ENCODE measurements at places on chromosomes 5 and 9.

DNA sequence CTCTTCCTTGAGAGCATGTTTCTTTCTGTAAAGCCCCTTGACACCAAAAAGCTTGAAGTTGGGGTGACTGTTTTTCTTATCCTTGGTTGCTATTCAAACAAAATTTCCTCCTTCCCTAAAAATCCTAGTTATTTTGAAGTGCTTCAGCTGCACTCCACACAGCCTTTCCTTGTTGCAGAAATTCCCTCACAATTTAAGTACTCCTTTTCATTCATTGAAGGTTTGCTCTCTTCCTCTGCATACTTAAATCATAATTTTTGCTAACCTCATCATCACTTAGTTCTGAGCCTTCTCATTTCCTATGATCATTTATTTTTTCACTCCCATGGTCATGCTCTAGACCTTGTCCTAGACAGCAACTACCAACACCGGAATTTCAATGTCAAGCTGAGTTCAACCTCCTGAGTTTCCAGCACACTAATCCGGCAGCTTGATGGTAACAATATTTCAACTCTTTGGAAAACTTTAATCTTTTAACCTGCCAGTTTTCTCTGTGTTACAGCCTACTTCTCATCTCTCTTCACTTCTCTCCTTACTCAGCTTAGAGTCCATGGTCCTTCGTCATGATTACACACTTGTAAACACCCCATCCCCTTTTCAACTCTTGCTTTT lies 78.7 kb upstream of the ACTBL2 start:
- DNase-seq, result no peak

DNA sequence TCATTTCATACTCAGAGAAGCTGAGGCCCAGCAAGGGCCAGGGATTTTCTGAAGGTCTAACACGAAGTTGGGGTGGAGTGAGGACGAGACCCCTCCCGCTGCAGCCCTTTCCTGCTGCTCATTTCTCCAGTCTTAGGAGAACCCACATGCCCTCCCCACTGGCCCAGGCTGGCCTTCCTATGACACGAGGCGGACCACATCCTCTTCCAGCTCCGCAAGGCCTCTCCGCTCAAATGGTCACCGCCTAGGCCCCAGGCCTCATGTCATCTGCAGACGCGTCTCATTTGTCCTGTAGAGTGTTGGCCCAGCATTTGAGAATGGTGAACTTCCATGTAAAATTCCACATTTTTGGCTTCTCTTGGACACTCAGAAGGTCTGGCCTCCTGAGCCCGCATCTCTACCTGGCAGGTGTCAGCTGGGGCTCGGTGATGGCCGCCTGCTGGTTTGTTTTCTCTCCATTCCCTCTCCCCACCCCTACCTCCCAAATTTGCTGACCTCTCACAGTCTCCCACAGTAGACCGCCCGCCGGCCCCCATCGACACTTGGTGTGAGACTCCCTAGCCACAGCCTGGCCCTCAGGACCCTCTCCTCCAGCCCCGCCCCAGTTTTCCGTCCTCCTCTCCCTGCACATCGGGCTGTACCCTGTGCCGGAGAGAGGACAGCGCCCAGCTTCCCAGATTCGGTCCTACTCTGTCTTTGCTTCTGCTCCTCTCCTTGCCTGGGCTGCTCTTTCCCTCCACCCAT lies 51.7 kb downstream of the ERGIC1 start:
- no peak for DNase-seq

DNA sequence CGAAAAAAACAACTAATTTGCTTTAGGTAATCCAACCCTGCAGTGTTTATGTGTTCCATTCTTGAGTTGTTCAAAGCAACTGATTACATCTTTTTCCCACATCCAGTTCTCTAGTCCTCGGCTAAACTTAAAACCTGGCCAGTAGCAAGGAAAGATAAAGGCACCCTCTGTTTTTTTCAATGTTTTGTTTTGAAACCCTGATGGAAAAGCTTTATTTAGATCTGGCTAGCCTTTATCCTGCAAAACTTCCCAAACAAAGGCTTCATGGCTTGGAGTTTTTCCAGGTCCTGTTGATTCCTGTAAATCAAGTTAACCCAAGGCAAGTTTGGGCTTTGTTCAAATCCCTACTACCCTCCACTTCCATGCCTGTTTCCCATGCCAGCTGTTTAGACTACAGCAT lies 105.1 kb downstream of the CEMIP2 start:
- DNase-seq, result no peak

DNA sequence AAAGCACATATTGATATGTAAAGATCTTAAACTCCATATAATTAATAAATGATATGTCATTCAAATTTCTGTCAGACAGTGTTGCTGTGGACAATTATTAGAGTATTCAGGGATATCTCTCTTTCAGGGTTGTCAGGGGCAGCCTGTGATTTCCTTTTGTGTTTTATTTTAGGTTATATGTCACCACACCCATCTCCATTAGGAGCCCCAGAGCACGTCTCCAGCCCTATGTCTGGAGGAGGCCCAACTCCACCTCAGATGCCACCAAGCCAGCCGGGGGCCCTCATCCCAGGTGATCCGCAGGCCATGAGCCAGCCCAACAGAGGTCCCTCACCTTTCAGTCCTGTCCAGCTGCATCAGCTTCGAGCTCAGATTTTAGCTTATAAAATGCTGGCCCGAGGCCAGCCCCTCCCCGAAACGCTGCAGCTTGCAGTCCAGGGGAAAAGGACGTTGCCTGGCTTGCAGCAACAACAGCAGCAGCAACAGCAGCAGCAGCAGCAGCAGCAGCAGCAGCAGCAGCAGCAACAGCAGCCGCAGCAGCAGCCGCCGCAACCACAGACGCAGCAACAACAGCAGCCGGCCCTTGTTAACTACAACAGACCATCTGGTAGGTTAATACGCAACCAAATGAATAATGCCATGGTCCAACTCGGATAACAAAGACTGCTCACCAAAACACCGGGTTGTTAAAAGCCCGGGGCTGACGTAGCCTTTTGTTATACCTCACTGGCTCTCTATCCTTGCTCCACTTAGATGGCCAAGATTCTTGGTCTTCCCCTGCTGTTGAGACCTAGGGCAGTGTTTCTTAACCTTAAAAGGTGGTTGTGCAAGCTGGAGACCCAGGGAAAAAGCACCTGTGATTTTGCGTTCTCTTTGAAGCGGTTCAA lies 24.4 kb downstream of the SMARCA2 start:
- no peak for DNase-seq

DNA sequence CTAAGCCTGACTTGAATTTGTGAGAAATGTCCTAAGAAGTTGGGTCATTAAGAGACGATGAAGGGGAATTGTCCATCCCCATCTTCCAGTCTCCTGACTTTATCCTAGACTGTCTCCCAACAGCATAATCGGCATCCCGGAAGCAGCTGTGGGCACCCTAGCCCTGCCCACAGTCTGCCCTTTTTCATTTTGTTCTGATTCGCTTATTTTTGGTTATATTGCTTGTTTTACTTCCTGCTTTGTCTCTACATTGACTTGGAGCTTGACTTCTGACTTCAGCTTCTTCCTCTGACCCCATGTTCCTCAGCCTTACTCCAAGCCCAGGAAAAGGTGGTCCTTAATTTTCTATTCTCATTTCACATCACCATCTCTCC lies 41.8 kb downstream of the UGCG start:
- no peak for DNase-seq

DNA sequence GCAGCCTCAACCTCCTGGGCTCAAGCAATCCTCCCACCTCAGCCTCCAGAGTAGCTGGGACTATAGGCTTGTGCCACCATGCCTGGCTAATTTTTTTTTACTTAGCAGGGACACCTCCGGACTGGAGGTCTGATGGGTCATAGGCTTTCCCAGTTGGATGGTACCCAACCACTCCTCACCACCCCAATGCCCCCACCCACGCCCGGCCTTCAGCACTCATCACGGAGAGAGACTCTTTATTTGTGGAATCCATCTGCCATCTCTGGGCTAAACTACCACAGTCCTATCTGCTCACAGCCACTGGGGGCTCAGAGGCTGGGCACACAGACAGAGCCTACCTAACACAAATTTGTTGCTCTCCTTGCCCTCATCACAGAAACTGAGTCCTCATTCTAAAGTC lies 58.3 kb upstream of the STXBP1 start:
- no peak for DNase-seq

- no peak for DNase-seq
Observed at GRCh38 chr9:4923580-4924544, 61.2 kb upstream of the JAK2 start.

DNA sequence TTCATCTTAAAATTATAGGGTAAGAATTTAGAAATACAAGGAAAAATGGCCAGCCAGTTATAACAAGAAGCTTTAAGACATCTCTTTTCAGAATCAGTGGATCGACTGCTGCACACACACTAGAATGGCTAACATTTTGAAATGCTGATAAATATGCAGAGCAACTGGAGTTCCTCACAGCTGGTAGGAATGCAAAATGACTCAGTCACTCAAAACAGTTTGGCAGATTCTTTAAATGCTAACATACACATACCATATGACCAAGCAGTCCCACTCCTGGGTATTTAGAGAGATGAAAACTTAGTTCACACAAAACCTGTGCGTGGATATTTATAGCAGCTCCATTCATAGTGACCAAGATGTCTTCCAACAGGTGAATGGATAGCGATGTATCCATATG lies 23.2 kb upstream of the PSAT1 start:
- DNase-seq, result no peak

GRCh38 chr5:160869989-160870521 lies 18.0 kb upstream of the ATP10B start:
- DNase-seq, result no peak

DNA sequence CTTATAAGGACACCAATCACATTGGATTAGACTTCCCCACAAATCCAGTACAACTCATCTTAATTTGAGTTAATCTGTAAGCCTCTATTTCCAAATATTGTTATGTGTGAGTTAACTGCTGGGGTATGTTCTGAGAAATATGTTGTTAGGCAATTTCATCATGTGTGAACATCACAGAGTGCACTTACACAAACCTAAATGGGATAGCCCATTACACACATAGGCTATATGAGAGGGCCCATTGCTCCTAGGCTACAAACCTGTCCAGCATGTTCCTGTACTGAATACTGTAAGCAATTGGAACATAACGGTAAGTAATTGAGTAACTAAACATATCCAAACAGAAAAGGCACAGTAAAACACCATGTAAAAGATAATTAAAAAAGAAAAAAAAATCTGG lies 19.1 kb upstream of the ARSI start:
- DNase-seq, result no peak

DNA sequence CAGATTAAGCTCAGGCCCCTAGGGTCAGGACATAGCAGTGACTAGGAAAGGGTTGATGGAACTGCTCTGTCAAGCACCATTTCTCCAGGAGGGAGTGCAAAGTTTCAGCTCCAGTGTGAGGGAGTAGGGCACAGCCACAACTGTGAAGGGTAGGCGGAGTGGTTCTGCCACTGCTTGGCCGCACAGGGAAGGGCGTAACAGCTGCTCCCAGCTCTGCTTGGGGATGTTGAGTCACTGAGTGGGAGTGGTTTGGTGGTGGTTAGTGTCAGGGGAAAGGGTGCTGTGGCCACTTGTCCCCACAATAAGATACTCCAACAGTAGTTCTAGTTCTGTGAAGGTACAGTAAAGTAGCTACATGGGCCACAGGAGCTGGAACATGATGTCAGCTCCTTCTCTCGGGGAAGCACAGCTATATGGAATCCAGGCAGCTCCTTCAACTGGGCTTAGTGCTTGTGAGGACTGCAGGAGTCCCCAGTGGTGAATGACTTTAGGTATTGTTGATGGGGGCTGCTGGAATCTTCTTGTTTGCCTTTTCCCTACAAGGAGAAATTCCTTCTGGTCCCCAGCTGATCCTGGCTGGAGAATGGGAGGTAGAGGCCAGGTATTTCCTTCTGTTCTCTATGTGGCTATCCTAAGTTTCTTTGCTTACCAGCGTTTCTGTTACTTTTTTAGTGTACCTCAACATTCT lies 314.5 kb downstream of the SPATA31D1 start:
- no peak for DNase-seq

DNA sequence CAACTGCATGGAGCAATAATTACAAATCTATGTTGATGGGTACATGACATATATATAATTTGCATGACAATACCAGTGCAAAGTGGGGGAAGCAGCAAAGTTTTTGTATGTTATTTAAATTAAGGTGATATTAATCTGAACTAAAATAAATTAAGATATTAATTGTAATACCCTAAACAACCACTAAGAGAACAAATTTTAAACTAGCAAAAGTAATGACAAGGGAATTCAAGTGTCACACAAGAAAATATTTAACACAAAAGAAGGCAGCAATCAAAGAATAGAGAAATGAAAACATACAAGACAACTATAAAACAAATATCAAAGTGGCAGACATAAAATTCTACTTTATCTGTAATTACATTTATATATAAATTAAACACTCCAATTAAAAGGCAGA lies 2003.4 kb downstream of the MAT2B start:
- no peak for DNase-seq

DNA sequence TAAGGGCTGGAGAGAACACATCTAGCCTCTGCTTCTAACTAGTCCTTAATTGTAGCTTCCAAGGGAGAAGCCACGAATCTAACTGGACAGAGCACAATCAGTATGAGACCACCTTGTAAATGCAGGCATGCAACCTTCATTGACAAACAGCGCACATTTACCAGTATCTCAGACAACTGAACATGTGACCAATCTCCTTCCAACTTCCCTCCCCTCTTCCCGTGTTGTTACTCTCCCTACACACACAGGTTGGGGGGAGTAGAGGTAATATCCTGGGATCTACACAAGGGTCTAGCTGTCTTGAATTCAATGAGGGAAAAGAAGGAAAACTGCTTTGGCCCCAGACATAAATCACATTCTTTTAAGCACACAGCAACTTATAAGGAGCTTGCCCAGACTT lies 77.6 kb downstream of the LIFR start:
- DNase-seq, result no peak

GRCh38 chr9:93302586-93303257 lies 118.8 kb downstream of the WNK2 start:
- peak; percentile 39 for DNase-seq

GRCh38 chr5:159316519-159317383 lies 13.5 kb downstream of the IL12B start:
- DNase-seq, result no peak

- DNase-seq, result no peak
Observed at GRCh38 chr9:70297141-70297540, 38.4 kb downstream of the SMC5 start.

DNA sequence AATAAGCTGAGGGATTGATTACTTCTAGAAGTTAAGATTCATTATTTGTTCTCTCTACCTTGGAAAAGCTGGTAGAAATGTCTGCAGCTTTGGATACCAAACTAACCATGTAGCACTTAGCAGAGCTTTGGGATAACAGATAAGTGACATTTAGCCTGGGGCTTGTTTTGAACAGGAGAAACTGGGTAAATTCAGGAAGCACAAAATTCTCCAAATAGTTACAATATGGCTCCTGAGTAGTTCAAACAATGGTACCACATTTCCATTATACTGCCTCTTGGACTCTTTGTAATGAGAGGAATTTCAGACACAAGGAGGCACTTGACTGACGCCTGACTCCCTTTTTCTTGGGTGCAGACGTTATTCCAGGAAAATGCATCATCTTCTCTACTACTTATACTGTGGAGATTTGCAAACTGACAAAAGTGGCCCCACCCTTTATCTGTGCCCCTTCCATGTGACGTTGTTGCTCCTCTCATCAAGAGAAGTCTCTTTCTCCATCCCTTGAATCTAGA lies 22.5 kb downstream of the PRUNE2 start:
- DNase-seq, result no peak

Measured in stimulated activated CD8-positive, alpha-beta memory T cell treated with anti-CD3 and anti-CD28 coated beads, Interleukin-15, amount 100 ng/mL, for 4 hours (primary cell).